ENCODE measurements at places on chromosomes 11 and 22.

DNA sequence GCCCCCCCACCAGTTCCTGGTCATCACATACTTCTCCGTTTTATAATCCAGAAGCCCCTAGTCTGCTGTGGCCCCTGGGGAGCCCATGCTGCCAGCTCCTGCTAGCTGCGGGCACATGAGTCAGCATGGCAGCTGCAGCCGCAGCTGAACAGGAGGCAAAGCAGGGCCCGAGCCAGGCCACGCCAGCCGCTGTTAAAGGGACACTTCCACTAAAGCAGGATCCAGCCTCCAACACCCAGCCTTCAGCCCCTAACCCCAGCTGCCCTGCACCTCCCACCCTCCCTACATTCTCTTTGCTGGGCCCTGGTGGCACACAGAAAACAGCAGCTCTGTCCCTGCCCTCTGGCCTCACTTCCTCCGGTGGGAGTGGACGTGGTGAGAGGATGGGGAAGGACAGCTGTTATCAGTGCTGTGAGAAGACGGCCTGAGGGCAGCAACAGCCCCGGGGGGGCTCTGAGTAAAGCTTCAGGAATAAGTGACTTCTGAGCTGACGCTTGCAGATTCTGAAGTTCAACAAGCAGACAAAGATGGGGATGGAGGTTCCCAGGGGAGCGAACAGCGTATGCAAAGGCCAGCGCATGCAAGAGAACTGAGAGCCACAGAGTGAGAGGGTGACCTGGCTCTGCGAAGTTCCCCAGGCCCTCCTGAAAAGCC is 688 bp upstream of the LRRC74B start:
- DNase-seq = no peak

DNA sequence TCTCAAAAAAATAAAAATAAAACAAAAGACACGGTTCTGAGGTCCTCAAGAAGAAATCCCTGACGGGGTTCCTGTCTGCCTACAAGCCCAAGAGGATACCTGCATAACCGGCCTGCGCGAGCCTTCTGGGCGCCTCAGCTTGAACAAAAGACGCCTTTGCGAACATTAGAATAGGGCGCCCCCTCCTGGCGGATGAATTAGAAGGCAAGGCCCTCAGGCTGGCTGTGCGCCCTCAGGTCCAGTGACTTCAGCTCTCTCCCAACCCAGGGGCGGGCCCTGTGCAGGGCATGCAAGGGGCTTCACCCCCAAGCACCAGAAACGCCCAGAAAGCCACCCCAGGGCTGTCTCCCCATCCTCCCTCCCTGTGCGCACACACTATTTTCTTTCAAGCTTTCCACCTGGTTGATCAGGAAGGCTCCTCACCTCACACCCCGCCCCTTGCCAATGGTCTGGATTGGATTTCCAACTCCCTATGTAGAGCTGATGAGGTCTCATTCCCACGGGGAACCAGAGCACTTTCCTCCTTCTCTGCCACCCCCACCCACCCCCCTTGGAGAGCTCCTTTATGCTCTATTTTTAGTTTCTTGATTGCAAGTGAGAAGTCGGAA is 273.3 kb downstream of the BUD13 start:
- DNase-seq = no peak

- DNase-seq = no peak
Measured at GRCh38 chr11:130327716-130328115, 13.0 kb upstream of the ZBTB44 start.

GRCh38 chr11:86124251-86125233 is 55.7 kb upstream of the PICALM start:
- no peak for DNase-seq

DNA sequence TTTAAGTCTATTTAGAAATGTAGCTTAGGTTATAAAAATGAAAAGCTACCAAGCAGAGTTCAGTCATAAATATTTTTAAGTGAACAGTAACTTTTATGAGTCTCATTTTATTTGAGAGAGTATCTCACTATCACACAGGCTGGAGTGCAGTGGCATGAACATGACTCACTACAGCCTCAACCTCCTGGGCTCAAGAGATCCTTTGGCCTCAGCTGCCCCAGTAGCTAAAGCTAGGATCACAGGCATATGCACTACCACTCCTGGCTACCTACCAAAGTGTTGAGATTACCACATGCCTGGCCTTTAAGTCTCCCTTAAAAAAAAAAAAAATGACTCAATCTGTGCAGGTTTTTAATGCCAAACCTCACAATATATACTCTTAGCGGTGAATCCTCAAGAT is 34.7 kb upstream of the CLNS1A start:
- no peak for DNase-seq

GRCh38 chr22:39243439-39244135 is 1.2 kb downstream of the PDGFB start:
- DNase-seq = no peak

DNA sequence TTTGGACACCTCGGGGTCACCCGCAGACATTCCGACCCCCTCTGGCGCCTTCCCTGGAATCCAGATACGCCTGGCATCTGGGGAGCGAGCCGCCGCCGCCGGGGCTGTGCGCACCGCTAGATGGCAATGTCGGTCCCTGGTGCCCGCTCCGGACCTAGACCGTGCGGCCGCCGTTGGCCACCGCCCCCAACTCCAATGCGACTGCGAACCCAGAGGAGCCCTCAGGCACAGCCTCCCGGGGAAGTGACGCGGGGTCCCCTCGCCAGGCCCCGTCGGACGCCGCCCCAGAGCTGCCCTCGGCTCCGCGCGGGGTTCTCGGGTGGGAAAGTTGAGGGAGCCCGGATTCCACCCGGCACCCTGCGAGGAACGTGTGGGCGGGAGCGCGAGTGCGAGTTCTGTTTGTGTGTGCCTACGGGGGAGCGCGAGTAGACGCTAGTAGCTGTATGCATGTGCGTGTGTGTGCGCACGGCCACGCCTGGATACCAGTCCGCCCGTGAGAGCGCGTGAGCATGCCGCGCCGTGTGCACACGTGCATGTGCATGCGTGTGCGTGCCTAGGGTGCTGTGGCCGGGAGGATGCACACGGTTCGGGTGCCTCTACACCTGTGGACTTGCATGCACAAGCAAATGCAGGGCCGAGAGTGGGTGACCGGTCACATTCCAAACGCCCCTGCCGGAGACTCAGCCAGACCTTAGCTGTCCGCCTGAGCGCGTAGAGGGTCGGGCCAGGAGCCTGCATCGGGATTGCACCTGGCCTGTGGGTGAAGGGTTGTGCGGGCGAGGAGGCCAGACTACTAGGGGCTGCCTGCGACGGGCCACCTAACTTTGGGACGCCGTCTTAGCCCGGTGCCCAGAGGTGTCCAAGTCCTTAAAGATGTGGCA is 1.9 kb downstream of the CHRM4 start:
- no peak for DNase-seq

- DNase-seq = no peak
Measured at GRCh38 chr11:96254087-96254486, 88.9 kb downstream of the MAML2 start.

DNA sequence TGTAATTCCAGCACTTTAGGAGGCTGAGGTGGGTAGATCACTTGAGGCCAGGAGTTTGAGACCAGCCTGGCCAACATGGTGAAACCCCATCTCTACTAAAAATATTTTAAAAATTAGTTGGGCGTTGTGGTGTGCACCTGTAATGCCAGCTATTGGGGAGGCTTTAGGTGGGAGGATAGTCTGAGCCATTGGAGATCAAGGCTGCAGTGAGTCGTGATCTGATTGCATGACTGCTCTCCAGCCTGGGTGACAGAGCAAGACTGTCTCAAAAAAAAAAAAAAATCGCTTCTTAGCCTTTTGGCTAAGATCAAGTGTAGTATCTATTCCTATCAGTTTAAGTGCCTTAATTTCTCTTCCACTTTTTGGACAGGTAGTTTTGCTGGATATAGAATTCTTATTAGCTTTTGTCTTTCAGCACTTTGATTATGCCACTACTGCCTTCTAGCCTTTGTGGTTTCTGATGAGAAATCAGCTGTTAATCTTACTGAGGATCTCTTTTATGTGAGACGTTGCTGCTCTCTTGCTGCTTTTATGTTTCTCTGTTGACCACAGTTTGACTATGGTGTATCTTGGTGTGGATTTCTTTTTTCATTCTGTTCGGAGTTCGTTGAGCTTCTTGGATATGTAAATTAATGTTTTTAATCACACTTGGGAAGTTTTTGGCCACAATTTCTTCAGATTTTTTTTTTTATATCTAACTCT is 24.7 kb downstream of the CHEK1 start:
- no peak for DNase-seq

DNA sequence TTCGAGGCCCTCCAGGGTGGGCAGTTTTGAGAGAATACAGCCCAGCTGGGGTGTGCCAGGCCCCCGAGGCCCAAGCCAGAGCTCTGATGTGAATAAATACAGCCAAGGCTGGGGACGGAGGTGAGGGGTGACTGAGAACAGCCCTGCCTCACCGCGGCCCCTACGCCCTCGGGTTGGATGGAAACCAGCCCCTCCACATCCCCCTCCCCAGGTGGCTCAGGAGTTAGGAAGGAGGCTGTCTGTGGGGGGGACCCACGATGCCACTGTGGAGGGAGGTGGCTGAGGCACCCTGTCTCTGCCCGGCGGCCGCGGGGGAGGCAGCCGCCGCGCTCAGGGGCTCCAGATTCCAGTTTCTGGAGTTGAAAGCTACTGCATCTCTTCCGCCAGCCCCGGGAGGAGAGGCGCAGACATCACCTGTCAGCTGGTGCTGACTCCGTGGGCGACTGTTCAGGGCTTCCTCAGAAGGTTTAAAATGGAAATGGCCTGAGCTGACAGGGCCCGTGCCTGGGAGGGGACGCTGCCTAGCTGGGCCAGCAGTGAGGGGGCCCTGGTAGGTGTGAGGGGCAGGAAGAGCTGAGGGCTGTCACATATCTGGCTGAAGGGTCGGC is 1.4 kb downstream of the FLRT1 start:
- DNase-seq = no peak

DNA sequence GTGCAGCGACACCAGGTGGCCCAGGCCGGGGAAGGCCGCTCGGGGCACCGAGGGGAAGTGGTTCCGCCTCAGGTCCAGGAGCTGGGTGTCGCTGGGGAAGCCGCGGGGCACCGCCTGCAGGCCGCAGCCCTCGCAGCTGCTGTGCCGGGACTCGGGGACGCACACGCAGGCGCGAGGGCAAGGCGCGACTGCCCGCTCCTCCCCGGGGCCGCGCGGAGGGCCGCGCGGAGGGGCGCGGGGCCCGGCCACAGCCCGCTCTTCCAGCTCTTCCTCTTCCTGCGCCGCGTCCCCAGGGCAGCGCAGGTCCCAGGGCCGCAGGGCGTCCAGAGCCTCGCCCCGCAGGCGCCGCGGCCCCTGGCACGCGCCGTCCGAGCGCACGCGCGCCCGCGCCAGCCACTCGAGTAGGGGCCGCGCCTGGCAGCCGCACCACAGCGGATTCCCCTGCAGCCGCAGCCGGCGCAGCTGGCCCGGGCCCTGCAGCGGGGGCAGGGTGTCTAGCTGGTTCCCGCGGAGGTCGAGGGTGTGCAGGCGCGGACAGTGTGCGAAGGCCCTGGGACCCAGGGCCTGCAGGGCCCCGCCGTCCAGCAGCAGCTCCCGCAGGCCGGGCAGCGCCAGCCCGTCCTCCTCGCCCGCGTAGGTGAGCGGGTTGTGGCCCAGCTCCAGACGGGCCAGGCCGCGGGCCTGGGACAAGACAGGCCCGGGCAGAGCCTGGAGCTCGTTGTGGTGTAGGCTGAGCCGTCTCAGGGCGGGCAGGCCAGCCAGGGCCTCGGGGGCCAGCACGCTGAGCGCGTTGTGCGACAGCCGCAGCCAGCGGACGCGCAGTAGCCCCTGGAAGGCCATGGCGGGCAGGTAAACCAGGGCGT is 2.8 kb downstream of the CHADL start:
- DNase-seq = peak; percentile 72

DNA sequence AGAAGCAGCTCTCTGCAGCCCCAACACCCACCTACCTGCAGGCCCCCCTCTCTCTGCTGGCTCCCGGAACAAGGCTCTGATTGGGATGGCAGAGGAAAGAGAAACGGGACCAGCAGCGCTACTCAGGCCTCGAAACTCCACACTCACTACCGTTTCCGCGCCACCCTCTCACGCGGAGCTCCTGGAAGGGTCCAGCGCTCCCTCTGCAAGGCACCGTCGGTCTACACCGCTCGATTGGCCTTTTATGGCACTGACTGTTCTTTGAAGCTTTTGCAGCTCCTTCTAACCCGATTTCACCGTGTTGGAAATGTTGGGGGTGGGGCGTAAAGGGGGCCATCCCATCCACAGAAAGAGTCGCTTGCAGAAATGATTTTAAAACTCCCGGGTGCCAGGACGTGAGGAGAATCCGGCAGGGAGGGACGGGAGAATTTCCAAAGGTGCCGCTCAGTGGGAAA is 323 bp upstream of the PANX1 start:
- no peak for DNase-seq

DNA sequence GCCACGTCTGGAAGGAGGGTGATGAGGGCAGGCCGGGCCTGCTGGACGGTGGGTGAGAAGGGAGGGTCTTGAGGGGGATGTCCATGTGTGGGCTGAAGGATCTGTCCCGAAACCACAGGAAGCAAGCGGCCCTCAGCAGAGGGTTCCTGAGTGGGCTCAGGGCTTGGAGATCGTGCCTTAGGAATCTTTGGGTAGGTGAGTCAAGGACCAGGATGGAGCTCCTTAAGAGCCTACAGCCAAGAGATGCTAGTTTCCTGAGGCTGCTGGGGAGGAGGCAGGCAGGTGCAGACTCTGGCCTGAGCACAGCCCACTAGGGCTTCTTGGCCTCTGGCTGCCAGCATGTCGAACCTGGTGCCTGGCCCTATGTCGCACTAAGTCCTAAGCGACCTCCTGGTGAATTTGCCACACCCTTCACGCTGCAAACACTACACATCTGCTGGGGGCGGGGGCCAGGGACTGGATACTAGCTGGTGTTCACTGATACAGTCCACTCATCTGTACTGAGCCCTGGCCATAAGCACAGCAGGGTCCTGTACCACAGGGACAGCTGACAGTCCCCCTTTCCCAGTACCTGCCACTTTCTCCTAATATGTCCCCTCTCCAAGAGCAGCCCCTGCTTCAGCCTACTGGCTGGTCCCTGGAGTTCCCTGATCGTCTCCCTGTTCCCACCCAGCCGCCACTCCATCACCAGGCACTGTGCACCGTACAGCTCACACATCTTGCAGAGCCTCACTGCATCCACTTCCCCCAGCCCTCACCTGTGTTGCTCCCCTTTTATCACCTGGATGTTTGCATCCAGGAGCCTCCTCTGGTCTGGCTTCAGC is 19.5 kb downstream of the GNAZ start:
- no peak for DNase-seq

DNA sequence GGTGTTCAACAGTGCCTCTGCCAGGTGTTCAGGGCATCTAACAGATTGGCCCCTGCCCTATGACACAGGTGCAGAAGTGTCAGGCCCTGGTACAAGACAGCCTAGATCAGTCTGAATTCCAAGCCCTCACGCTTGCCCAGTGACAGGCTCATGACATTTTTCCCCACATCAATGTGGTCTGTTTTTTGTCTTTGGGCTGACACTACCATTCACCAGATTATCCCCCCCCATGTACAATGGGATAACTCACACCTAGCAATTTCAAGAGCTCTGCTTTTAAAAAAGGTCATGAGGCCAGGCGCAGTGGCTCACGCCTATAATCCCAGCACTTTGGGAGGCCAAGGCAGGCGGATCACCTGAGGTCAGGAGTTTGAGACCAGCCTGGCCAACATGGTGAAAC is 155.5 kb upstream of the PITPNB start:
- DNase-seq = no peak

Measured in activated T-cell treated with anti-CD3 and anti-CD28 coated beads for 1 hour (primary cell).